ENCODE measurements at places on chromosomes 4 and X. TPM values are rescaled to one million over a fixed set of nuclear protein-coding genes. Genes with fewer than 3 reads are reported as not detected.

GRCh38 chr4:114386637-114387233 lies 211.9 kb upstream of the UGT8 start:
- DNase-seq: no peak

- DNase-seq: no peak
Measured at GRCh38 chr4:80124246-80125211, 51.5 kb upstream of the ANTXR2 start.

GRCh38 chrX:10121787-10122186 lies 35.0 kb upstream of the CLCN4 start:
- DNase-seq: no peak

FAAH2 gene
- 11.3 TPM for total RNA-seq

GRCh38 chrX:111319451-111319850 lies 49.2 kb upstream of the CAPN6 start:
- DNase-seq: no peak

DNA sequence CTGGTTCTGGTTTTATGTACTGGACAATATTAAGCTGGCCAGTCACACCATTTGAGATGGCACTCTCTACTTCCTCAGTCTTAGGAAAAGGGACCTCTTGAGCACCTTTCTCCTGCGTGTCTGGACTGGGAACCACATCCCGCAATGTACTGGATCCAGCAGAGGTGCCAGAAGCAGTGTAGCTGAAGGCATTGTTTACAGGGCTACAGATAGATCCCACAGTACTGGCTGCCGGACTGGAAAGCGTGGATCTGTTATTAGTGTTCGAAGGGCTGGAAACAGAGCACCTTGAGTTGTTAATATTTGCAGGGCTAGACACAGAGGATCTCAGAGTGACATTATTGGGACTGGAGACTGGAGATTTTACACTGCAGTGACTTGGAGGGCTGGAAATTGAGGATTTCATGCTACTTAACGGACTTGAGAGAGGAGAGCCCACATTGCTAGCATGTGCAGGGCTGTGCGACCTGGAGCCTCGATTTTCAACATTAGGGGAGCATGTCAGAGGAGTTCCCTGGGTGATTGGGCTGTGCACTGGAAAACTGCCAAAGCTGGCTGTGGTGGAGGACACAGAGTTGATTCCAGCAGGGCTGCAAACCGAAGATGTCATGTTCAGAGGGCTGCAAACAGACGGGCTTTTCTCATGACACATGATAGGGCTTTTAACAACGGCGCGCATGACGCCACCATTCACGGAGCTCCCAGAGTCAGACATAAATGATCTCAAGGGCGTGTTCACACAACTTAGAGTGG lies 6.4 kb downstream of the NR3C2 start:
- no peak for DNase-seq

DNA sequence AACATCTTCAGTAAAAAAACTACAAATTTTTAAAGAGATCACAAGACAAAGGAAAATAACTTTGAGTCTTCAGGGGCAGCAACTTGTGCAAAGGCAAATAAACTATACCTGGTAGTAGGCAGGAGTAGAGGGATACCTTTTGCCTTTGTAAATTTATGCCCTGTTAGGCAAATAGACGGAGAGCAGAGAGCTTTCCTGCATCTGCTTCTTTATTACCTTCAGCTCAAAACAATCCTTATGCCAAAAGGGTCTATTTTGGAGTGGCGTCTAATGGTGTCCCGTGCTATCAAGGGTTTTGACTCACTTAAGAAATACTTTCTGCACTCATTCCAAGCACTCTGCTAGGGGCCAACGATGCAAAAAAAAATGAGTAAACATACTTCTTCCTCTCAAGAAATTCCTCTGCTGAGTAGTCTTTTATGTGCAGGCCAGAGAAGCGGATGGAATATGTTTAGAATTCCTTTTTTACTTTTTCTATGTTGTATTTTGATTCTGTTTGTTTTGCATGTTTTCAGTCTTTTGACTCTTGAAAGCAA lies 131.9 kb downstream of the ANXA5 start:
- no peak for DNase-seq

- DNase-seq: no peak
Measured at GRCh38 chr4:1019729-1020470, 8.5 kb downstream of the FGFRL1 start.

DNA sequence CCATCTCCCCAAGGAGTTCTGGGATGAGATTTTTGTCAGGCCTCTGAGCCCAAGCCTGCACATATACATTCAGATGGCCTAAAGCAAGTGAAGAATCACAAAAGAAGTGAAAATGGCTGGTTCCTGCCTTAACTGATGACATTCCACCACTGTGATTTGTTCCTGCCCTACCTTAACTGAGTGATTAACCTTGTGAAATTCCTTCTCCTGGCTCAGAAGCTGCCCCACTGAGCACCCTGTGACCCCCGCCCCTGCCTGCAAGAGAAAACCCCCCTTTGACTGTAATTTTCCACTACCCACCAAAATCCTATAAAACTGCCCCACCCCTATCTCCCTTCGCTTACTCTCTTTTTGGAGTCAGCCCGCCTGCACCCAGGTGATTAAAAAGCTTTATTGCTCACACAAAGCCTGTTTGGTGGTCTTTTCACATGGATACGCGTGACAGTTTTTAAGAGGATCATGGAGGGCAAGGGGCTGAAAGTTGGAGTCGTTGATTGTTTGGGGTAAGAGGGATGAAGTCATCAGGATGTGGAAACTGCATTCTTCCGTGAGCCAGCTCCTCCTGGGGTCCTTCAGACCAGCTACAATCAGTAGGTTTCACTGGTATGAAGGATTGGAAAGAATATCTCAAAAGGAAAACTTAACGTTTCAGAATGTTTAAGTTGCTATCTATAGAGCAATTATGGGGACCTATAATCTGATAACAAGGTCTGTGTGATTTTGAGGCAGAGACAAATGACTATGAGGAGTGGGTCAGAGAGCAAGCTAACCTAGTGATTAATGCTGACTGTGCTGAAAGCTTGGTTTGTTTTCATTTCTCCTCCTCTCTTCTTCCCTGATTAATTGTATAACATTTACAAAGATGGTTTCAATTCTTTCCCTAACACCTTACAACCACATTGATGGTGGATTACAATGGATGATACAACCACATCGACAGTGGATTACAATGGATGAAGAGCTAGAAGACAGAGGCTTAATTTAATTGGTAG lies 28.6 kb upstream of the MAGEA11 start:
- no peak for DNase-seq

GRCh38 chr4:184310171-184310567 lies 92.5 kb upstream of the ENPP6 start:
- DNase-seq: no peak

DNA sequence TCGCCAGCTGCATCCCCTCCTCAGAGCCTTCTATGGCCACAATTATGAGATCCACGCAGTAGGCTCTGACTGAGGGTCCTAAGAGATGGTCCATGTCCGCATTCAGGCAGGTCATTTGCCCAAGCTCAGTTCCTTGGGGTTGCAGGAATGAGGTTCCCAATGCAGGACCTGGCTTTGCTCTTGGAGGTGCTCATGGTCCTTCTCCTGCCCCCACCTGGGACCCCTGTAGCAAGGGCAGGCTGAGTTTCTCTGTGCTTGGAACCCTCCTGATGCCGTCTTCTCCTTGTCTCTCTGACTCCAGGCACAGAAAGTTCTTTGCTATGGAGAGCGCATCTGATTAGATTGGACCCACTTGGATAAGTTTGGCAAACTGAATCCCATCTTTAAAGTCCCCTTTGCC lies 16.5 kb upstream of the SHOX start:
- DNase-seq: no peak

MAP3K15 gene
- not detected for total RNA-seq

DNA sequence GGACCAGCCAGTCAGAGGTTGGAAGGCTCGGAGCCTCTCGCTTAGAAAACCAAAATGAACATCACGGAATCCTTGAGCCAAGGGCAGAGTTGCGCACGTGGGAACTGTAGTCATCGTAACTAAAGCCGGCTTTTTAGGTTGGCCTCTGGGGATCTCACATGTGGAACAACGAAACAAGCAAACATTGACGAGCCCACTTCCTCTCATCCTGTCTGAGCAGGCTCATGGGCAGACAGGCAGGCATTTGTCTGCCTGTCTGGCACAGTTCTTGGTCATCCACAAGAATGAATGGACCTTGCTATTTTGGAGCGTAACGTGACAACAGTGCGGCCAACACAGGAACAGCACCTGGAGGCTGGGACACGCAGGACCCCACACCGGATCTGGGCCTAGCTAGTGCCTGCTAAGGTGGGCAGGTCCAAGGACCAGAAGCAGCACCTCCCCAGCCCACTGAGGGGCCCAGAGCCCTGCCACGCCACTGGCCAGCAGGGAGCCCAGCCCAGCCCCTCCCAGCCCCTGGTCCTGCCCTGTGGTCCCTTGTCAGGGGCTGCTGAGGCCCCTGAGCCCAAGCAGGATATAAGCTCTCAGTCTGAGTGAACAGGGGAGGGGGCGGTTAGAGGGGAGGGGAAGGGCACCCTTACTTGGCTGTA lies 9.2 kb upstream of the TREX2 start:
- no peak for DNase-seq

ZDHHC15 gene
- 0.26 TPM for total RNA-seq

HTRA3 gene
- 13.0 TPM for total RNA-seq

FAM149A gene
- total RNA-seq: 0.83 TPM

SPACA5 gene
- total RNA-seq: not detected

PRDM8 gene
- total RNA-seq: 0.59 TPM

GRCh38 chr4:17597517-17597916 lies 16.9 kb upstream of the MED28 start:
- no peak for DNase-seq

- no peak for DNase-seq
Measured at GRCh38 chrX:140091125-140091886, 126.0 kb upstream of the CXorf66 start.

RP2 gene
- 21.9 TPM for total RNA-seq

DNA sequence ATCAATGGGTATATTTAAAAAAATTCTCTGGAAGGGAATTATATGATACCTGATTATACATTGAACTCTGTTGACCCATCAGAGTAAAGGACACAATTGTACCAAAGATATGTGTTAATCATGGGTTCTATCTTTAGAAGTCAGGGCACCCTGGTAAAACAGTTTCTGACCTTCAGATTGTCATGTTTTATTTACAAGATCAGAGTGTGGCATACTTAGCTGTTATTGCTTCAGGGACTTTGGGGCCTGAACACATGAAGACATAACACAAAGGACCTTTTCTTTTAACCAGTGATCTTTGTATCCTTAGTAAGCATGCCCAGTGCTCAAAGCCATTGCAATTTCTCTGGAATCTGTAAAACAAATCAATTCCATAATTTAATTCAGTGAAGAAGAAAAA lies 204.8 kb upstream of the RPS6KA3 start:
- no peak for DNase-seq

USP46 gene
- total RNA-seq: 12.0 TPM

SPARCL1 gene
- total RNA-seq: 49.4 TPM

GPC4 gene
- 4.4 TPM for total RNA-seq
